ENCODE measurements at places on chromosomes 16 and 17. TPM values are rescaled to one million over a fixed set of nuclear protein-coding genes. Genes with fewer than 3 reads are reported as not detected.

DNA sequence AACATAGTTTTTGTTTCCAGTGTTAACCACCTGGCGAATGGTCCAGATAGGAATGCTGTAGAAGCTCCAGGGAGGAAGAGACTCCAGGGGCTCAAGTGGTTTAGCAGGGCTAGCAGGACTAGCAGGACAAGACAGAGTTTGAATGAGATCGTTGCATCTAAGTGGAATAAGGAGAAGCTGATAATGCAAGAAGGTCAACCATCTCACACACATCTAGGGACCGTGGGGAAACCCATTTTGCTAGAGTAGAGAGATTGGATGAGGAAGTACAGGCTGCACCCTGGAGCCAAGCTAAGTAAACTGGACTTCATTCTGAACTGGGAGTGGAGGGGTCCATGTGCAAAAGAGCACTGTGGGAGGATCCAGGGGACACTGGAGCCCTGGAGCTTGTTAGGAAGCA lies 86.1 kb upstream of the HSBP1 start:
- no peak for DNase-seq

DNA sequence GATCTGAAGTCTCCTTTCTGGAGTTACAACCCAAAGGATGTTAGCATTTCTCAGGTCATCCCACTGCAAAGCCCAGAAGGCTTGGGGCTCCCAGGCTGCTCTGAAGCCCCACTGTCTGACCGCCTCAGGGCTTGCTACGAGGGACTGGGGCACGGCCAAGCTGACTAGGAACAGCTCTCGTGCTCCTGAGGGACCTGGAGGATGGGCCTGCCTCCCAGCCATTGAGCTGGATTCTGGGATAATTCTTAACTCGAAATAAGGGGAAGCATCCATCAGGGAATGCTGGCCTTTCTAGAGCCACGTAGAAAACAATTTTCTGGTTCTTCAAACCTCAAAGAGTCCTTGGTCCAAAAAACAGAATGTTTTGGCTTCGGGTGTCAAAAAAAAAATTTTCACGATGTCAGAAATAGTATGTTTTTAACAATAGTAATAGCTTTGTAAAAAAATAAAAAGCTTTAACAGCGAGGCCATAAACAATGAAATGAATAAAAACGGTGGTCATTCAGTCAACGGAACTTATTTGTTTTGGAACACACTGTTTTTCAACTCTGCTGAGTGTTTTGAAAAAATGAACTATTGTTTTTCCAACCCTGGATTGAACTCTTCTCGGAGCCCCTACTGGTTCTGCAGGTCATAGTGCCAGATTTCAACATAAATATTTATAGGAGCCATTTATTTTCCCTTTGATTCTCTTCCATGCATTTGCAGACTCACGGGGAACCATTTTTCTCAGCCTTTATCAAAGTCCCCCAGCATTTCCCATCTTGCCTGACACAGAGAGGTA lies 16.4 kb upstream of the HERPUD1 start:
- no peak for DNase-seq

DNA sequence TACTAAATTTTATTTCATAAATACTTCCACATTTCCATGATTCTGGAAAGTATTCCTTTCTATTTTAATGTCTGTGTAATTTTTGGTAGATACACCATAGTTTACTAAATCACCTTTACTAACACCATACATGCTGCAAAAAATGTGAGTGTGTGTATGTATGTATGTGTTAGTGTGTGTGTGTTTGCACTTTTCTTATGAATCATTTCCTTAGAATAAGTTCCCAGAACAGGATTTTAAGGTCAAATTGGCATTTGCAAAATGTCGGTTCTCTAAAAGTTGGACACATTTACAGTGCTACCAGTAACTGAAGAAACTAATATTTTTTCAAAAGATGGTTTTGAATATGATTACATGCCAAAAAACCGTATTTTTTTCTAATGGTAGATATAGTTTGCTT lies 137.1 kb downstream of the CYB561 start:
- no peak for DNase-seq

DNA sequence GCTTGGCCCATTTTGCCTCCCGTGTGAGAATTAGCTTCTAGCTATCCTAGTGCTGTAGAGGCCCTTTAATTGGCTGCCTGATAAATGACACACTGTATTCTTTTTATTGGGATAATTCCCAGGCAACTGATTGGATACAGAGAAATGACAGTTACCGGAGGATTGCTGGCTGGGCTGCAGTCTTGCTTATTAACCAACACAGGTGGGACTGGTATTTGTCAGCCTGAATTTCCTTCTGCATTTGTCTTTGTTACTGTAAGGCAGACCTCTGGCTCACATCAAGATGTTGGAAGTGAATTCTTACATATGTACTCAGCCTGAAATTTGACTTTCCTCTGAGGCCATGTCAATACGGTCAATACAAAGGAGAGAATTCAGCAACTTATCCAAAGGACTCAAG lies 650.8 kb upstream of the SOX9 start:
- no peak for DNase-seq

MYH2 gene
- total RNA-seq, result not detected

IRF8 gene
- 3.3 TPM for total RNA-seq

All from Right ventricle myocardium inferior (tissue), 1 donor.